A549 treated with CpdA at 1 μM for 4 hours (cell line): ENCODE measurements at places on chromosomes 12 and 14. TPM values are rescaled to one million over a fixed set of nuclear protein-coding genes. Genes with fewer than 3 reads are reported as not detected.

FERMT2 gene
- 33.1 to 46.3 TPM (median 38.7 TPM) in 5 replicates for total RNA-seq

CD163L1 gene
- 0.26 to 0.93 TPM (median 0.49 TPM) in 5 replicates for total RNA-seq

STX2 gene
- 18.8 to 26.8 TPM (median 21.6 TPM) in 5 replicates for total RNA-seq

IRAK3 gene
- 0.03 to 0.09 TPM (median 0.06 TPM) in 5 replicates for total RNA-seq

GATC gene
- total RNA-seq: 23.9 to 27.3 TPM (median 25.2 TPM) in 5 replicates

GPD1 gene
- 0.10 to 0.32 TPM (median 0.20 TPM) in 4 of 5 replicates, not detected in the other for total RNA-seq

RERG gene
- 0.14 to 0.47 TPM (median 0.21 TPM) in 5 replicates for total RNA-seq

ANO2 gene
- not detected in 5 replicates for total RNA-seq

SLC5A8 gene
- total RNA-seq: not detected in 5 replicates

TMPRSS12 gene
- not detected in 5 replicates for total RNA-seq
